ENCODE measurements at places on chromosomes 7 and 10. TPM values are rescaled to one million over a fixed set of nuclear protein-coding genes. Genes with fewer than 3 reads are reported as not detected.

- no peak overlapping the region for H3K27ac ChIP-seq
- H3K4me1 ChIP-seq, result no peaks in the 10 kb centered on the region
- no peak overlapping the region for H3K4me3 ChIP-seq
- H3K27me3 ChIP-seq, result peaks cover 6% of the 10 kb centered on the region
- H3K36me3 ChIP-seq, result no peaks in the 10 kb centered on the region
- no peak for DNase-seq
These were observed 78.5 kb upstream of the PCBD1 start for GRCh38 chr10:70966646-70967553.

GRCh38 chr7:147079083-147079482 is 962.5 kb downstream of the CNTNAP2 start:
- no peaks in the 10 kb centered on the region for H3K27me3 ChIP-seq
- no peak overlapping the region for H3K4me3 ChIP-seq
- no peak for DNase-seq
- no peaks in the 10 kb centered on the region for H3K36me3 ChIP-seq
- no peak overlapping the region for H3K27ac ChIP-seq

DNA sequence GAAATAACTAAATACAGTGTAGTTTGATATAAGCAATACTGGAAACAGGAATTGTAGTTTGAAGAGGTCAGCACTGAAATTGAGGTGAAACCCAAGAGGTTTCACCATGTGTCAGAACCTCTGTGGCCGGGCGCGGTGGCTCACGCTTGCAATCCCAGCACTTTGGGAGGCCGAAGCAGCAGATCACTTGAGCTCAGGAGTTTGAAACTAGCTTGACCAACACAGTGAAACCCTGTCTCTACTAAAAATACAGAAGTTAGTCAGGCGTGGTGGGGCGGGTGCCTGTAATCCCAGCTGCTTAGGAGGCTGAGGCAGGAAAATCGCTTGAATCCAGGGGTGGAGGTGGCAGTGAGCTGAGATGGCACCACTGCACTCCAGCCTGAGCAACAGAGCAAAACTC is 13.7 kb downstream of the AHCYL2 start:
- DNase-seq, result no peak
- H3K4me1 ChIP-seq, result no peaks in the 10 kb centered on the region
- no peaks in the 10 kb centered on the region for H3K27me3 ChIP-seq
- H3K36me3 ChIP-seq, result no peaks in the 10 kb centered on the region
- no peak overlapping the region for H3K27ac ChIP-seq

DNA sequence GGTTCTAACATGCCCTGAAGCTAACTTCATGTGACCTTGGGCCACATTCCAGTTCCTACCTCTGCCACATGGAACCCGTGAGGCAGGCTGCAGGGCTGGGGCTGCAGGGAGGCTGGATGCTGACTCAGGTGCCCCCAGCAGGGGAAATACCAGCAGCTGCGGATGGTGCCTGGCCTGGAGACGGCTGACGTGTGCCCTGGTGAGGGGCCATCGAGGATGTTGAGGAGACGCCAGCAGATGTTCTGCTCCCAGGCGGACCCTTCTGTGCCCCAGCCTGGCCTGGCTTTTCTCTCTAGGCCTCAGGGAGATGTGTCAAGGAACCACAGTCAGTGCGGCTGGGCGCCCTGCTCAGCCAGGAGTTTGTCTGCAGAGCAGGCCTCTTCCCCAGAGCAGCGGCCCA is 8.8 kb downstream of the BAG3 start:
- DNase-seq, result no peak
- H3K27ac ChIP-seq, result no peak overlapping the region
- no peak overlapping the region for H3K4me3 ChIP-seq
- no peaks in the 10 kb centered on the region for H3K27me3 ChIP-seq
- peaks cover 11% of the 10 kb centered on the region for H3K36me3 ChIP-seq

Gene AGAP3
- total RNA-seq, result 152 TPM
